ENCODE measurements at places on chromosomes 6 and 20. TPM values are rescaled to one million over a fixed set of nuclear protein-coding genes. Genes with fewer than 3 reads are reported as not detected.

The ADGRF4 gene
- total RNA-seq: not detected

DNA sequence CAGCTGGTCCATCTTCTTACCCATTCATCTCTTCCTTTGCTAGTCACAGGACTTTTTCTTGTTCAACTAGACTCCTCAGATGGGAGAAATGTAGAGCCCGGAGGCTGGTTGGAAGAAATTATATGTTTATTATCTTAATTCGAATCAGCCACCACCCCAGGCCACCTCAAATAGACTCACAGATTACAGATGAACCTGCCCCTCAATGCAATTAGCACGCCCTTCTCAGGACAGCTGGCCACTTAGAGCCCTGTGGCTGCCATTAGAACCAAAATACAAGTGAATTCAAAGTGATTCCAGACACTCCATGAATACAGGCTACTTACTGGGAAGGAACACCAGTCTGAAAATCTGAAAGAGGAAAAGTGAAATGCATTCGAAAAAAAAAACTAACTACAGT is 176.4 kb downstream of the MAFB start:
- no peak for DNase-seq

The NFKBIE gene
- 10.5 TPM for total RNA-seq

The SPEF1 gene
- total RNA-seq: 0.26 TPM

DNA sequence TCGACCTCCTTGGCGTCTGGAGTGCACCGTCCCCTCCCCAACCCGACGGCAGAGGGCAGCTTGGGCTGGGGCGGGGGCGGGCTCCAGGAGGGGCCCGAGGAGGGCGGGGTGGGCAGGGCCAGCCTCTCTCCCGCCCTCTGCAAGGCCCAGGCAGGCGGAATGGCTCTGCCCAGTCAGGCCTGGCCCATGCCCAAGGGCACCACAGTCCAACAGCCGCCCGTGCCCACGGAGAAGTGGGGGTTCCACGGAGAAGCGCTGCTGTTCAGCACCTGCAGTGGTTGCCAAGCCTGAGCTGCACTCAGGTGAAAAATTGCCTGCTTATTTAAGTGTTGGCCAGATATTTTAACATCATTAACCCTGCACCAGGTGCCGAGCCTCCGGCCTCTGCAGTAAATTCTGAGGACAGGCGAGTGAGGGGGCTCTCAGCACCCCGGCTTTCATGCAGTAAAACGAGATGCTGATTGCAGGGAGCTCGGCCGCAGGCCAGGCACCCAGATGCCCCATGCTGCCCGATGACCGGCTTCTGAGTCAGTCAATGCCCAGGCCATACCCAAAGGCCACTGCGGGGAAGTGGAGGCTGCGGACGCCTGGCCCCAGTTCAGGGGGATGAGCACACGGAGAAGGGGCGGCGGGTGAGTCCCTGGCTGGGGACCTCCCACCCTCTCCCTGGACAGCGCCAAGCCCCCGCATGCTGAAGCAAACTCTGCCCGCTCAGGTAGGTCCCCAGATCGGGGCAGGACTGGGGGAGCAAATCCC is at the start of gene SRMS:
Gene SRMS, minus strand, starts transcription at position 25 of the 756 bp plus-strand sequence. CDS start 286 bp downstream, outside the sequence.
- no peak for DNase-seq

The CASS4 gene
- 0.28 TPM for total RNA-seq

- DNase-seq: no peak
Observed at GRCh38 chr6:17300637-17301036, 19.5 kb downstream of the RBM24 start.

The SALL4 gene
- total RNA-seq: 18.4 TPM

The PLEKHG1 gene
- total RNA-seq: 4.1 TPM

The FGD2 gene
- not detected for total RNA-seq

DNA sequence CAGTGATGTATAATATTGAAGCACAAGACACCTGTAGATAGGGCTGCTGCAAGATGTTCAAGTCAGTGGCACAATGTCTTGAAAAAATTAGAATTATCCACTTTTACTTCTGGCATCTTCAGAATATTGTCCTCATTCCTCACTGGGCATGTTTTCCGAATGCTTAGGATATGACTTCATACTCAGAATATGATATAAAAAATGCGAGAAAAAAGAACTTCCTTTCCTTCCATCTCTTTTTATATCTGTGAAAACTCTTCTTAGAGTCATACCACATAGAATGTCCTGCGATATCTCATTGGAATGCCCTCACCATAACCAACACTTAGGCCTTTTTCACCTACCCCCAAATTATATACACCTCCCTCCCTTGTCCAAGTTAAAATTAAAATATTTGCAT is 4.6 kb downstream of the MAS1L start:
- no peak for DNase-seq

The CTAGE9 gene
- not detected for total RNA-seq

The AIF1 gene
- 0.64 TPM for total RNA-seq

The LGSN gene
- total RNA-seq: not detected

GRCh38 chr6:157036245-157036711 is 259.1 kb downstream of the ARID1B start:
- no peak for DNase-seq

GRCh38 chr20:38373898-38374297 is 27.6 kb downstream of the LBP start:
- DNase-seq: no peak

The ANKRD66 gene
- total RNA-seq: not detected

DNA sequence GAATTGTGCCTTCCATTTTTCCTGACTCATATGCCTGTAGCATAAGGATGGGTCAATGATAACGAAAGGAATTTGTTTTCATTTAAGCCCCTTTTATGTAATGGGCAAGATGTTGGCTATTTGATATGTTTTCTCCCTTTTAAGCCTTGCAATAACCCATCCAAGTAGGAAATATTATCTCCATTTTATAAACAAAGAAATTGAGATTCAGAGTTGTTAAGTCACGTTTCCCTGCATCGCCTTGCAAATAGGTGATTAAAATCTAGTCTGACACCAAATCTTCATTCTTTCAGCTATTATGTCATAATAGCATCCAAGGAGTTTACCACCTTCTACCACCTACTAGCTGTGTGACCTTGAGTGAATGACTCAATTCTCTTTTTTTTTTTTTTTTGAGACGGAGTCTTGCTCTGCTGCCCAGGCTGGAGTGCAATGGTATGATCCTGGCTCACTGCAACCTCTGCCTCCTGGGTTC is 7.0 kb downstream of the HNF4A start:
- no peak for DNase-seq
